ENCODE measurements at places on chromosomes 13 and 19. TPM values are rescaled to one million over a fixed set of nuclear protein-coding genes. Genes with fewer than 3 reads are reported as not detected.

- DNase-seq: no peak
These were observed 14.3 kb downstream of the ERICH4 start for GRCh38 chr19:41457241-41457640.

DNA sequence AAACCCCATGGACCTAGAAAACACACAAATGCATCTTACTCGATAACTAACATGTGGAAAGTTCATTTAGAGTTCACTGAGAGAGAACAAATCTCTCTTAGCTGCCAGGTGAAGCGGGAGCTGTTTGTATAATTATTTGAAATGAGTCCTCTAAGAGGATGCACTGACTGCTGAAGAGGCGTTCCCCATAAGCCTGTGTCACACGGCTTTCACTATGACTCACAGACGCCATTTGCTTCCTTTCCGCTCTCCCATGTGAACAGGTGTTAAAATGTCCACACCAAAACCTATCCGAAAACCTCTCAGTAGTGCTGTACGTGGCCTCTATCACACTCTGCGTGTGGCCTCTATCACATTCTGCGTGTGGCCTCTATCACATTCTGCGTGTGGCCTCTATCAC lies 101.8 kb downstream of the SOX1 start:
- no peak for DNase-seq

- DNase-seq: no peak
These were observed 125.1 kb downstream of the AKAP11 start for GRCh38 chr13:42396901-42397655.

DNA sequence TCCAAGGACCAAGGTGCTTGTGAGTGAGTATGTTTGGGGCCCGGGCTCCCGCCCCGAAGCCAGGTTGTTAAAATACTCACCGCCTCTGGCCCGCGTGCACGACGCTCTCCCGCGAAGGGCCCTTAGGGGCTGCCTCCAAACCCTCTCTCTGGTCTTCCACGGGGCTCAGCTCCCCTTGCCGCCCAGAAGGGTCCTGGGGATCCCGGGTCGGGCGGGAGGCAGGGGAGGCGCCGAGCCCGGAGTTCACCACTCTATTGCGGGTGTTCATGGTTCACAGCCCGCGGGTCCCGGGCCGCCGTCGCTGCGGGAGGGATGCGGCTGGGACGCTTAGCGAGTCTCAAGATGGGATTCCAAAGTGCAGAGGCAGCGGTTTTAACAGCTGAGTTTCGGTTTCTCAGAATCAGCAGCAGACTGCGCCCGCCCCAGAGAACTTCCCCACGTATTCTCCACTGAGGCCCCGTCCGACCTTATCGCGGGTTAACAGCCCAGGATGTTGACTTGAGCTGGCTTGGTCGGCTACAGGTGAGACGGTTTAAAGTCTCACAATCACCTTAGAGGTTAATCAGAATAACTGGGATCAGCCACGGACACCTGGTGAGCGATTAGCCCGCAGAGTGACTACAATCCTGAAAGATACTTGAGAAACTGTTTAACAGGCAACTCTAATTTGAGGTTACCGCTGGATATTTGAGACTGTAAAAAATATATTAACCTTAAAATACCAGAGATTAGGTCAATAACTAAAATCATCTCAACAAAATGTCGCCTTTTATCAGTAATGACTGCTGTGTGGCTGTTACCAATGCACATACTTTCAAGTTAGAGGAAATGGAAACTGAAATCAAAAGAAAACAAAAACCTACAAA lies at the start of gene EPSTI1:
Gene EPSTI1, minus strand, starts transcription at position 344 of the 866 bp plus-strand sequence. Its CDS starts 76 bp downstream, at position 268.
- peak; percentile 84 for DNase-seq

The KLF1 gene
- total RNA-seq: not detected

DNA sequence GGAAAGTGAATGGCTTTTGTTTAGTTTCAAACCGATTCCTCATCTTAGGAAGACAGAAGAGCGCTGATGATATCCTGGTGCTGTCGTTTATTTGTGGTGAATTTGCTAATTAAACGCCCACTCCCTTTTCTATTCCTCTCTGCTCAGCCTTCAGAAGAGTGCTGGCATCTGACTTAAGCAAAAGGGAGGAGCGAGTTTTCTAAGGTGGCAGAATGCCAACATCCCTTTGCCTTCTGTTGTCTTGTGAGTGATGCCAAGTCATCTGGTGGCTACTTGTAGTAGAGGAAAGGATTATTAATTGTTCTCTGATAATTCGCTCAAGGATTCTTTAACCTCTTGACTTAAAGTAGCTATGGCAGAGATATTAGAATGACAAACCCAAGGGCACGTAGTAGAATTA lies 68.1 kb downstream of the ERCC5 start:
- peak; percentile 50 for DNase-seq

The CYP2A7 gene
- total RNA-seq: not detected

DNA sequence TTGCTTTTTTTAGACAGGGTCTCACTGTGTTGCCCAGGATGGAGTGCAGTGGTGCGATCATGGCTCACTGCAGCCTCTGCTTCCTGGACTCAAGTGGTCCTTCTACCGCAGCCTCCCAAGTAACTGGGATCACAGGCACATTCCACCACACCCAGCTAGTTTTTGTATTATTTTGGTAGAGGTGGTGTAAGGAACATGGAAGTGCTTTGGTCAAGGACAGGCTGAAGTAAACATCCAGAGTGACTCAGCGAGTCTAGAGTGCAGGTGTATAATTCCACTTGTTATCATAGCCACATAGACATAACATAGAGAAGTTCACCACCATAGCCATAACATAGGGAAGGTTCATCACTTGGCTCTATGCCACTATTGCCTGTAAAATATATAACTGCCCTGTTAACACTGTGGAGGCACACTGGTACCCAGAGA lies 98.6 kb downstream of the RBM26 start:
- DNase-seq: peak; percentile 7

DNA sequence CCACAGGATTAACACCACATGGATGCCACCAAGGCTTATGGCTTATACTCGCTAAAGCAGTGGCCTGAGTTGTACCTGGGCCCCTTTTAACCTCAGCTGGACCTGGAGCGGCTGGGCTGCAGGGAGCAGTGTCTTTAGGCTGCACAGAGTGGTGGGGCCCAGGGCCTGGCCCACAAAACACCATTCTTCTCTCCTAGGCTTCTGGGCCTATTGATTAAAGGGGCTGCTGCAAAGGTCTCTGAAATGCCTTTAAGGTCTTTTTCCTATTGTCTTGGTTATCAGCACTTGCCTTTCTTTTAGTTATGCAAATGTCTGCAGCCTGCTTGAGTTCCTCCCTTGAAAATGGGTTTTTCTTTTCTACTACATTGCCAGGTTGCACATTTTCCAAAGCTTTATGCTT lies 973.9 kb upstream of the PRR20A start:
- DNase-seq: no peak

The FXYD1 gene
- not detected for total RNA-seq

DNA sequence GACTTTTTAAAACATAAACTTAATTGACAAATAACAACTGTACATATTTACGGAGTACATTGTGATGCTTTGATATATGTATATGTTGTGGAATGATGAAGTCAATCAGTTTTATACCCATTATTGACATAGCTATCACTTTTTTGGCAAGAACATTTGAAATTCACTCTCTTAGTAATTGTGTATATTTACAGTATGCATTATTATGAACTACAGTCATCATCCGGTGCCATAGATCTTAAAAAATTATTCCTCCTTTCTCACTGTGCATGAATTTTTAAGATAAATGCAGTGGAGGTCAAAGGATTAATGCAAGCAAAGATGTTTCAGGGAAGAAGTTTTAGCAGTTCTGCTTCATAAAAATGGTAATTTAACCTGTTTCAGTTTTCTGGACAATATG lies 8.0 kb upstream of the VN1R4 start:
- DNase-seq: no peak

The ZNF446 gene
- 5.4 TPM for total RNA-seq

DNA sequence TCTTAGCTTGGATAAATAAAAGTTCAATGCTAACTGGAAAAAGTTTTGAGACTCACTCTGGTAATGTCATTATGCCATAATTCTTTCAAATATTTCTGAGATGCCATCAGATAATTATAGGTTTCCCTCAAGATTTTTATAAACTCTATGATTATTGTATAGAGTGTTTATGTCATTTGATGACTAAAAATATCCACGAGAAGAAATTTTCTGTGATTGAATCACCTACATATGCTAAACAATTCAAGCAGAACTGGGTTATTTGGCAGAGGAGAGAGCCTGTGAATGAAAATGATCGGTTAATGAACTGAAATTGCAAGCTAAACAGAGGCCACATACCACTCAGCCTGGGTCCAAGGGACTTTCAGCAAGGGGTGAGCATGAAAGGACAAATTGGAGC lies 92.6 kb upstream of the TSC22D1 start:
- DNase-seq: no peak

The ZNF583 gene
- 7.9 TPM for total RNA-seq

The IGFL4 gene
- total RNA-seq: not detected

GRCh38 chr13:20787180-20787579 lies 13.4 kb upstream of the EEF1AKMT1 start:
- no peak for DNase-seq

DNA sequence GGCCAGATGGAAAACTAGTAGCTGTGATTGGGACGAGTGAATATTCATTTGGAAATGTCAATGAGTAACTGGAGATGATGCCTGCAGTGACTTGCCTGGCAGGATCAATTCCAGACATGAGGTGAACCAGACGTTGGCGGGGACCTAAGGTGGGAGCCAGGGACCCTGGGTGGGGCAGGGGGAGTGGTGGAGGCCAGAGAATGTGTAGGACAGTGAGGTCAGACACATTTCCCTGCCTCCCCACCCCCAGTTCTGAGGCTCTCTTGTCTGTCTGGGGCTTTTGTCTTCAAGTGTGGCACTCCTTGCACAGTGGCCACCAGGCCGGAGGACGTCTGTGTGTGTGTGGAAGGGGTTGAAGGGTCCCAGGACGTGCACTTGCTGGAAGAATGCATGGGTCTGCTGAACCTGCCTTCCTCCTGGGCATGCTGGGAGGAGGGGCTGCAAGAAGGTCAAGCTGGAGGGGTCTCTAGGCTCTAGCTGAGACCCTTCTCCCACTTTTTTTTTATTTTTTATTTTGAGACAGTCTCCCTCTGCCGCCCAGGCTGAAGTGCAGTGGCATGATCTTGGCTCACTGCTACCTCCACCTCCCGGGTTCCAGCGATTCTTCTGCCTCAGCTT lies 51.6 kb downstream of the CHST8 start:
- DNase-seq: no peak
